ENCODE measurements at places on chromosomes 16 and 17.

- no peak for DNase-seq
These were observed 317.1 kb downstream of the PHKB start for GRCh38 chr16:47778106-47778801.

- peak; percentile 67 for DNase-seq
These were observed 31.0 kb upstream of the RHOT1 start for GRCh38 chr17:32111141-32111771.

GRCh38 chr16:19784183-19784736, 66.2 kb downstream of the IQCK start:
- DNase-seq: no peak

GRCh38 chr17:83061586-83061985, 17.8 kb upstream of the METRNL start:
- no peak for DNase-seq

- peak; percentile 79 for DNase-seq
These were observed 3.2 kb downstream of the ZSCAN10 start for GRCh38 chr16:3095869-3096268.

GRCh38 chr17:74147966-74148365, 55.5 kb upstream of the RPL38 start:
- DNase-seq: no peak

DNA sequence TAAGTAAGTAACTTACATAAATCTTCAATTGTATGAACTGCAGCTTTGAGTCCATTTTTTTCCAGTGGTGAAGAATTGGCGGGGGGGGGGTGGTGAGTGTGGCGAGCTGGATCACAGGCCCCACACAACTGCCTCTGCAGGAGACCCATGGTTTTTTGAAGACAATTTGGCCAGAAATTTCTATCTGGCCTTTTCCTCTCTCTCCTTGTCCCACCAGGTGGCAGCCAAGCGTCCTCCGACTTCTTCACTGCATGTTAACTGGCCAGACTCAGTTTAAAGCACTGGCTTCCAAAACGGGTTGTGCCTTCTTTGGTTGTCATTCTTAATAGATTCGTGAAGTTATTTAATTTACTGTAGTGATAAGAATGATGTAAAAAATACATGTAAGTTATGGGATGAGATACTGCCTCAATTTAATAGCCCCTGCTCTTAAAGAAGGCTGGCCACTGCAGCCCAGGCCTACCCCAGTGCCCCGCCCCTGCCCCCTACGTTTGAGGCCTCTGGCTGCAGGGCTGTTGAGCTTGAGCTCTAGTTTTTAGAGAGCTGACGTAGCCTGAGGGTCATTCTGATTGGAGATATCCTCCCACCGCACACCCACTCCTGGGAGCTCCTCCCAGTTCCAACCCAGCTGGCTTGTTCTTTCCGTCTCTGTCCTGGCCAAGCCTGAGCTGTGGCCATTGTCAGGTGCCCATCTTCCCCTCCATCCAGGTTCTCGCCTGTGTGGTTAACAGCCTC, 36.4 kb downstream of the AKAP1 start:
- peak; percentile 25 for DNase-seq

DNA sequence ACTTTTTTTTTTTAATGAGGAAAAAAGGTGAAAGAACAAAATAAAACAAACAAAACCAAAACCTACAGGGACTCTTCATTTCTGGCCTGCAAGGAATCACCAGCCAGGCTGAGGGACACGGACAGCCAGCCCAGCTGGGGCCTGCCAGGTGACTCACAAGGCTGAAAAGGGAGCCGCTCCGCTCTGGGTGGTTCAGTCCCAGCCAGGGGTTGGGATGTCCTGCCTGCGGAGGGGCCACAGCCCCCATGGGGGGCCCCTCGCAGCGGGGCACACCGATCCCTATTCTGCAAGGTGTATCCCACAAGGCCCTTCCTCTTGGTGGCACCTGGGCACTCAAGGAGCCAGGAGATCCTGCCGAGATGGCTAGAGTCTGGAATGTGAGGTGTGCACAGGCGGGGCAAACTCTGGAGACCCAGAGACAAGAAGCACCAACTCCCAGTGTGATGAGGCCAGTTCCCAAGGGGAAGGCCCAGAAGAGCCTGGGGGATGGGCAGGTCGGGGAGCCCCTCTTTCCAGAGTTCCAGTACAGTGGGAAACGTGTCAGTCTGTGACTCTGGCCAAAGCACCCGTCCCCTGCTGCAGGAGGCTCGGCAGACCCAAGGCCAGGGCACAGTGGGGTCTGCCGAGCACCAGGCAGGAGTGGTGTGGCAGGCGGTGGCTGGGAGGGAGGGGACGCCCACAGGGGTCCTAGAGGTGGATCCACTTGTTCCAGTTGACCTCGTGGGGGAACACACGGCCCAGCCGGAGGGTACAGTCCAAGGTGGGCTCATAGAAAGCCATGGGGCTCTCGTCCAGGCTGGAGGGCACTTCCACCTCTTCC, 58.9 kb downstream of the IL21R start:
- DNase-seq: no peak

DNA sequence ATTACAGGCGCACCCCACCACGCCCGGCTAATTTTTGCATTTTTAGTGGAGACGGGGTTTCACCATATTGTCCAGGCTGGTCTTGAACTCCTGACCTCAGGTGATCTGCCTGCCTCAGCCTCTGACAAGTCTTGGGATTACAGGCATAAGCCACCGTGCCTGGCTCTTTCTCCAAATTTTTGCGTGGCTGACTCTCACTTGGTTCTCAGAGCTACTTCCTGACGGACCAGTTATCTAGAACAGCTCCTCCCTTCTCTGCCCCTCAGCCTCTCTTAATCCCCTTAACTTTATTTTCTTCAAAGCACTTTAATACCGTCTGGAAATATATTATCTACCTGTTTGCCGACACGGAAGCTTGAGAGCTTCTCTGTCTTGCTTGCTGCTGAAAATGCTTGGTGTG, 4.2 kb downstream of the YPEL2 start:
- no peak for DNase-seq

DNA sequence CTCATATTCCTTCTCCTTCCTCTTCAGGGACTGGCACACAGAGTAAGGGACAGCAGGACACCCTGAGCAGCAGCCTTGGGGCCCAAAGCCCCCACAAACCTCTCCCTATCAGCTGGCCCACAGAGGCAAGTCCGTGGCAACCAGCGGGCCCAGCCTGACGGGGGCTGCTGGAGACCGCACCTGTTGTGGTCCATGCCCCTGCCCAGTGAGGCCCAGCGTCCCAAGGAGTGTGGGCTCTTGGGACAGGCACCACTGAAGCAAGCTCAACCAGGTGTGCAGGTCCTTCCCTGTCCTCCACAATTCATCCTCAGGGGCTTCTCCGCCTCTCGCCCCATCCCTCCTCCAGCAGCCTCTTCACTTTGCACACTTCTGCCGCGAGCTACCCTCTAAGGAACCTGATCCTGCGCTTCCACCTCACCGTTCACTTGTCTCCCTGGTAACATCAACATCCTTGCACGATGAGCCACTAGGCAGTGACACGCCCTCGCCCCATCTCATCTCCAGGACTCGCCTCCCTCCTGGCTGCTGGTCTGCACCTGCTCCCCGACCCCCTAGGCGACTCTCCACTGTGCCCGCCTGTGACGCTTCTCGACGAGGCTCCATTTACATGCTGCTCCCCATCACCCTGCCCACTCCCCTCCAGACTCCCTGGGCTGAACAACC, 12.7 kb downstream of the MNT start:
- no peak for DNase-seq

DNA sequence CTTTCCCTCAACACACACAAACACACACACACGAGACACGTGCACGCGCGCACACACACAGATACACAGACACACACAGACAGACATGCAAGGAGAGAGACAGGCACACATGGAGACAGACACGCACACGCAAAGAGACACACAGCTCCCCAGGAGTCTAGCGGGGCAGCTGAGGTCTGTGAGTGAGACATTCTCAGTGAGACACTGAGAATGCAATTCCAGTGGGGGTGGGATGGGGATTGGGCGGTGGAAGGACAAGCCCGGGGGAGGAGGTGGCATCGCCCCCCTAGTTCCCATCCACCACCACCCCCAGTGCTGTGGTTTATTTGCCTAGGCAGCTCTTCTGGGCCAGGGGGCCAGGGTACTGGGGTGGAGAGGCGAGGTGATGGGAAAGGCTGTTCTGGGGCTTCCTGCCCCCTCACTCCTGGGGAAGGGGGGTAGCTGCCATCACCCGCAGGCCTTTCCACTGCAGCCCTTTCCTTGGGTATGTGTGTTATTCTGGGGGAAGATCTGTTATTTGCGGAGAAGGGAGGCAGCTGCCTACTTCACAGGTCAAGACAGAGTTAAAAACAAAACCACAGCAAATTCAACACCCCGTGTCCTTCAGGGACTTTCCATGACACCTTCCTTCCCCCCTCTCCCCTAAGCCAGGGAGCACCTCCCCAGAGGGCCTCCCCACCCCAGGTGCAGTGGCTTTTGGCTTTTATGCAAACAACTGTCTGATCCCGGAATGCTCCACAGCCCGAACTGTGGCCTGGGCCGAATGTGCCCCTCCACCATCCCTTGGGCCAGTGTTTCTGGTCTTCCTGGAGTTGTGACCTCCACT, 18.0 kb downstream of the GRB7 start:
- peak; percentile 48 for DNase-seq

DNA sequence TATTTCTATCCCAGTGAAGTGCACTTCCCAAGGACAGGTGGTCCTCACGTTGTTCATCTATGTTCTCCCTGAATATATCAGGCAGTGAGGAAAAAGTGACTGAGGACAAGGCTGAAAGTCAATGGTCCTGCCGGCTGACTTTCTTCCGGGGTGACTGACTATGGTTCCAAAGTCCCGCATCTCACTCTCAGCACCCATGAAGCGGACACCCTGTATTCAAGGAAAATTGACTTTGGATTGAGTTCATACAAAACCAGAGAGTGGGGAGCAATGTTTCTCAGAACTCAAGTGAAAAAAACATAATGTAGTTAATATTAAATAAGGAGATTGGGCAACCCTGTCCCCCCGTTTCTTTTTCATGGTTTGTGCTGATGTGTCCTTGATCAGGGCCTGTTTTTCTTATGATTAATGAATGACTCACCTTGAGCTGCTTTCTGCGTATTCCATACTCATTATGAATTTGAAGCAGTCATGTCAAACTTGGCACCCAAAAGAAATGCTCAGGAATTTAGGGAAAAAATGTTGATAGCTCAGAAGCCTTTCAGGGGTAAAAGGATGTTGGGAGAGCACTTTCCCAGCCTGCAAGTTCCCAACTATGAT, 184.0 kb downstream of the CYLD start:
- no peak for DNase-seq

DNA sequence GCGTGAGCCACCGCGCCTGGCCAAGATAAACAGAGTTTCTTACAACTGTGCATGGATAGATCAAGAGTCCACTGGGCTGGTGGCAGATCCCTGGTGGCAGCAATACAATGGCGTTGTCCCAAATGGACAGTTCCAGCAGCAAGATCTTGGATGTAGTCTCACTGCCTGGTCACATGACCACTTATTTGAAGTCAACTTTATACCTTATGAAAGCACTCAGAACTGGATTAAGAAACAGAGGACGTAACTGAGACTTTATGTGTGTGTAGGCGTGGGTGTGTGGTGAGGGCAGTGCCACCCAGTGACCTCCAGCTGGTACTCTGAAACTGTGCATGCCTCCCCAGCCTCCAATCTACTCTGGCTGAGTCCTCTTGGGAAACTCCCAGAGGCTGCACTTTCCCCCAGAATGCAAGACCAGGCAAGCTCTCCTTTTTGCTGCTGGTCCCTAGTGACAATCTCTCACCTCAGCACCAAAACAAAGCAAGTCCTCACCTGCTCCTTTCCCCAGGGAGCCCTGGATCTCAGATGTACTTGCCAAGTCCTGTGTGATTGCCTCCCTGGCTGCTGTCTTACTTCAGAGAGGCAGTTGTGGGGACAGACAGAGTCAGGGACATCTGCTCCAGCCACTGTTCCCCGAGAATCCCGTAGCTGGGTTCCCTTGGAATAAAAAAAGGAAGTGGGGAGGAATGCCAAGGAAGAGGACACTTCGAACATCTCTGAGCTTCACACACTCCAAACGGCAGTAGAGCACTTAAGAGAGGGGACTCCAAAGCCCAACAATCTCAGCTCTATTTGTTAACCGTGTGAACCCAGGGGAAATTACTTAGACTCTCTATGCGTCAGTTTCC, 11.7 kb upstream of the ST6GALNAC2 start:
- no peak for DNase-seq

All from activated naive CD4-positive, alpha-beta T cell treated with anti-CD3 and anti-CD28 coated beads, Interleukin-2, amount 10 ng/mL, durations not matched to agents 7 days and 5 days (primary cell).